CD4-positive, alpha-beta T cell (primary cell): ENCODE measurements at places on chromosomes 16 and 17.

GRCh38 chr17:19381361-19381740 lies 3.1 kb downstream of the MAPK7 start:
- DNase-seq: no peak

- peak; percentile 51 for DNase-seq
Measured at GRCh38 chr17:81518785-81519283, 6.2 kb upstream of the ACTG1 start.

DNA sequence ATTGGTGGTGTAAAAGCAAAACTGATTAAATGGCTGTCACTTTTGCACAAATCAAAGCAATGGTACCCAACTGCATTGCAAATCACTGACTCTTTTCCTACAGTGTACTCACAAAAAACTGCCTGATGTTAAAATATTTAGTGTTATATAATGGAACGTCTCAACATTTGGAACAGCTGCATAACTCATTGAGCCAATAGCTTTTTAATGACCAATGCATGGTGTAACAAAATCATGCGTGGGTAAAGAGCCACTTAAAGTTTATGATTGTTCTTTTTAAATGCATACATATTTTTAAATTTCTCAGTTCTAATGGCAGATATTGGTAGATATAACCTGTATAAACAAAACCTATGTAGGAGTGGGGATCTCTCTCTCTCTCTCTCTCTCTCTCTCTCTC lies 204.0 kb upstream of the MPHOSPH6 start:
- DNase-seq: no peak

- peak; percentile 94 for DNase-seq
Measured at GRCh38 chr16:89723279-89724250, 2.2 kb downstream of the ZNF276 start.

- DNase-seq: no peak
Measured at GRCh38 chr17:73747221-73748002, 103.2 kb upstream of the SDK2 start.

DNA sequence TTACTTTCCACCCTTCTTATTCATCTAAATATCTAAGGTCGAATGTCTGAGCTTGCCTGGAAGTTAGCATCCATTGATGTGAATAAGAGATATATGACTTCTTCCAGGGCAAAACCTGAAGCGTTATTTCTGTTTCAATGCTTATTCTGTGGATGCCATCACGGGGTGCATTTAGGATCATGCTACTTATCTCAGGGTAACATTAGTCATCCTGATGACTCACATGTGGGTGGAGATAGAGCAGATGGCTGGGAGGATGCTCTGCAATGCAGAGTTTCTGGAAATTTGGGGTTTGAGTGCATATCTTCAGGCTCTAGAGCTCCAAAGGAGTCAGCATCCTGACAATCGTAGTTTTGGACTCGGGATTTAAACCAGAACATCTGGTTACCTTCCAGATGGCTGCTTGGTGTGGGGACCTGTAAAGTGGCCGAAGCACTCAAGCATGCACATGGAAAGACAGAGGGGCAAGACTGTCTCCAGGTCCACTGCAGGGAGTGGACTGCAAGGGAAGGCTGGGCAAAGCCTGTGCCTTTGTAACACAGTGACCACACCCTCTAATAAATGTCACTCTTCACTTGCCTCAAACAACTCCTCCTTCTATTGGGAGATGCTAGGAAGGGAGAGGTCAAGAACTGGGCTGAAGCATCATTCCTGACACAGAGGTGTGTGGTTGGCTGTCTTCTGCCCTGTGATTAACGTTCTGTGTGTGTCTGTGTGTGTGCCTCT lies 175.2 kb upstream of the SALL1 start:
- DNase-seq: no peak

DNA sequence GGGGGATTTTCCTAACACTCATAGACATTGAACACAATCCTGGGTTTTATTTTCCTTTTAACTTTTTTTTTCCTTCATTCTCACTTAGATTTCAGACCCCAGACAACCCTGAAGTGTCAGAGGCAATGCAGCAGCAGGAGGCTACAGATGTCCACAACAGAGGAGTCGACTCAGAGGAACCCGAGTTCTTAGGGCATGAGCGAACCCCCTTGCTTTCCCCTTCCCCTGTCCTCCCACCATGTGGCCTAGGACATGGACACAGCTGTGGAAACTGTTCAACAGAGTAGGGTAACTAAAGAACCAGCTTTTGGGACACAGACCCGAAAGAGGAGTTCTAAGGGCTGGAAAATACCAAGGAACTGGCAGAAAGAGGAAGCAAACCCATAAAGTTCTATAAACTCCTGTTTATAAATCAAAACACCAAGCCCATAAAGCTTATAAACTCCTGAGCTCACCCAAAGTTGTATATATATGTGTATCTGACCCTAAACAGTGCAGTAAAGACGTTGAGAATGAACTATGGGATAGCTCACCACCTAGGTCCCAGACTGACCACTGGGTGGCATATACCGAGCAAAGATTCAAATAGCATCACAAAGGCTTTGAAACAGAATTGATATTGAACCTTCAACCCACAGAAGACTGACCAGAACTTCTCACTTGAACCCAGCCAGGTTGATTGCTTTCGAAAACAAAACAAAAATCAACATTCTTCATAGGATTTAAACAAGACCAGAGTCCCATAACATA lies 33.9 kb downstream of the CMTM4 start:
- no peak for DNase-seq

GRCh38 chr17:8075574-8076342 lies 11.8 kb downstream of the ALOX12B start:
- DNase-seq: no peak

GRCh38 chr16:57935904-57936303 lies 35.0 kb downstream of the CNGB1 start:
- DNase-seq: no peak

- no peak for DNase-seq
Measured at GRCh38 chr17:42203354-42203753, 9.1 kb upstream of the GHDC start.

GRCh38 chr16:85524365-85524629 lies 88.8 kb upstream of the GSE1 start:
- no peak for DNase-seq

DNA sequence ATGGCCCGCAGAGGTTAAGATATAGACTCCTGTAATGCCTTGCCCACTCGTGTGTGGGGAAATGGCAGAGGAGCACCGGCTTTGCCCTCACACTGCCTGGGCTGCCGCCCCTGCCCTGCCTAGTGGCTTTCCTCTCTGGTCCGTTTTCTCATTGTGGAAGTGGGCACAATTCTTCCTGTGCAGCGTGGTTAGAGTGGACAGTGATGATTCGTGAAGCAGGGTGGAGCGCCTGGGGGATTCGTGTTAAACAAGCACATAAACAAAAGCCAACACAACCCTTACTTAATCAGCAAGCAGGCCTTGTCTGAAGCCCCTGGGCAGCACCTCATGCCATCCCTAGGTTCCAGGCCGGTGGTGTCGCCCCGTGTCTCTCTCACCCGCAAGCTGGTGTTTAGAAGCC lies 269.7 kb downstream of the SEC14L1 start:
- DNase-seq: no peak

DNA sequence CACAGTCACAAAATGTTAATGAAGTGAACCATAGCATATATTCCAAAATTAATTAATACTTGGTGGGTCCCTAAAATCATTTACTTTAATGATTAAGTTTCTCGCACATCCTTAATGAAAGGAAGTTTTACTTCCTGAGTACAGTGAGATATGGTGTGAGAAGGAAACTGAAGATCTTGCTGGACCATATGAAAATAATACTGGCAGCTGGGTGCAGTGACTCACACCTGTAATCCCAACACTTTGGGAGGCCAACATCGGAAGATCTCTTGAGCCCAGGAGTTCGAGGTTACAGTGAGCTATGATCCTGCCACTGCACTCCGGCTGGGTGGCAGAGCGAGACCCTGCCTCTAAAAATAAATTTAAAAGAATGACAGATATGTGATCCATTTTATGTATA lies 62.5 kb downstream of the ABCA8 start:
- no peak for DNase-seq

DNA sequence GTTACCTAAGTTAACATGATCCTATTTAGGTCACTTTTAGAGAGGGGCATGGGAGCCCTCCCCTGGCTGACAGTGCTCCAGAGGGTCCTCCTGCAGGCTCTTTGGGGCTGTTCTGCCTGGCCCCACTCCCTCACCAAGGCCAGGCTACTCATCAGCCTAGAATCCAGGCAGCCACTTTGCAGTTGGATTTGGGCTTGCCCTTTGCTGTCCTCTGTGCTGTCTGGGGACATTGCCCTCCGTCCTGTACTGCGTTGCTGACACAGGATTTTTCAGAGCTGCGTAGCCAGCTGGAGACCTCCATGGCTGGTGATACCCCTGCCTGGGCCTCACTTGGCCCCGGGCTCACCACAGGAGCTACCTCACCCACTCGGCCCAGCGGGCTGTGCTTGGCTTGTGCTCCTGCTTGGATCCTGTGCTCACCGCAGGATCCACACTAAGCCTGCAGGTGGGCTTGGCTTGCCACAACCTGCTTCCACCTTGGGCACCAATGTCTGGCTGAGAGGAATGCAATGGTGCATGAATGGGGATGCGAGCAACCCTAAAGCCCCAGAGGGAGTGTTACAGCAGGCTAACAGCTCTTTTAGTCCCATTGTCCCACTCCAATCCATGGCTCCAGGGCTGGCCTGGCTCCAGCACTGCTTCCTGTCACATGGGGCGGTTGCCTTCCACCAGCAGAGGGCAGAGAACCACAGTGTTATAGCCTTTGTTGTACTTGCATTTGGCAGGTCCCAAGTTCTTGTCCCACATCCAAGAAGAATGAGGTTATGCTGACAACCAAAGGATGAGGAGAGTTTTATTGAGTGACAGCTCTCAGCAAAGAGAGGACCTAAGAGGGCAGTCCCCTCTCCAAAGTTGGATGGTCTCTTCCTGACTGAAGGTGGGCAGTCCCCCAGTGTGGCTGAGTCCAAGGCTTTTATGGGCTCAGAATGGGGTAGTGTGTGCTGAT lies 21.5 kb downstream of the CCL4 start:
- DNase-seq: no peak

GRCh38 chr17:80346498-80347275 lies 68.3 kb upstream of the ENDOV start:
- no peak for DNase-seq
